H9 (cell line): ENCODE measurements at places on chromosomes 7 and 10. TPM values are rescaled to one million over a fixed set of nuclear protein-coding genes. Genes with fewer than 3 reads are reported as not detected.

TMEM140 gene
- not detected in 2 replicates for total RNA-seq

ZSCAN25 gene
- 21.3 and 21.5 TPM in 2 replicates for total RNA-seq

DNA sequence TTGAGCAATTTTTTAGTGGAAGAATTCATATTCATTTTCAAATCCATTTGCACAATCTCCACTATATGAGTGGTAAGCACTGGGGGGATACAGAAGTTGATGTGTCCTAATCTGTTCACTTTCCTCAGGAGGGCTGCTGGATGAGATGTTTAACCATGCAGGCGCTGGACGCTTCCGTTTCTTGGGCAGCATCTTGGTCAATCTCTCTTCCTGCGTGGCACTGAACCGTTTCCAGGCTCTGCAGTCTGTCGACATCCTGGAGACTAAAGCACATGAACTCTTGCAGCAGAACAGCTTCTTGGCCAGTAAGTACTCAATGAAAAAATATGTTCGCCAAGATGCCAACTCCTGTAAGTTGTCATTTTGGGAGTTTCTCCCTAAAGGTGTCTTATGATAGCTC is 179.3 kb downstream of the ABCA13 start:
- no peak for DNase-seq
- no peaks in the 10 kb centered on the region for H3K36me3 ChIP-seq
- H3K27me3 ChIP-seq = no peaks in the 10 kb centered on the region
- H3K27ac ChIP-seq = no peak overlapping the region
- no peaks in the 10 kb centered on the region for H3K4me1 ChIP-seq

COX19 gene
- total RNA-seq = 10.2 and 12.3 TPM in 2 replicates

GRCh38 chr7:34761627-34762026 is 103.6 kb downstream of the NPSR1 start:
- H3K36me3 ChIP-seq = no peaks in the 10 kb centered on the region
- H3K27me3 ChIP-seq = no peaks in the 10 kb centered on the region
- no peak overlapping the region for H3K4me3 ChIP-seq
- no peak for DNase-seq
- no peaks in the 10 kb centered on the region for H3K4me1 ChIP-seq
- no peak overlapping the region for H3K27ac ChIP-seq

GPR158 gene
- total RNA-seq = 0.24 and 0.33 TPM in 2 replicates

OGDHL gene
- total RNA-seq = 21.9 and 22.6 TPM in 2 replicates

DNA sequence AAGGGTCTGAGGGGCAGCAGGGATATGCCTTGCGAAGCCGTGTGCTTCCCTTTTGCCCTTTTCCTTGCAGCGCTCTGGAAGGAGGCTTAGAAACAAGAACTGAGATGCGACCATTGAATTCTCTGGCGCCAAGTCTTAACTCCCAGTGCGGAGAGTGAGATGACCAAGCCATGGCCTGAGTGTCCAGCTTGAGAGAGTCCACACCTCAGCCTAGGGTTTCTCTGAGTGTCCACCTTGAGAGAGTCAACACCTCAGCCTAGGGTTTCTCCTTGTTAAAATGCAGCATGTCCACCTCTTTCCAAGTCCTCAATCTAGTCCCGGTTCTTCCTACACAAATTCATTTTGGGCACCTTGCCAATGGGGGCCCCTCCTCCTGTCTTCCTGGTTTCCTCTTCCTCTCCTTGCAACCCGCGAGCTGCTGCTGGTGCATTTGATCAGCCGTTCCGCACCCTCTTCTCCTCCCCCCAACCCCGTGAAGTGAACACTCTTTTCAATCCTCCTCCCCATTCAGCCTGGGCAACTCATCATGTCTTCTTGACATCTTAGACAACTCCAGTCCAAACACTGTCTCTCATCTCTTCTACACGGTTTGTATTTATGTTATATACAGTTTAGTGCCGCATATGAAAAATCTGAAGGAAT is 178.2 kb upstream of the PITRM1 start:
- H3K4me3 ChIP-seq = no peak overlapping the region
- H3K27ac ChIP-seq = no peak overlapping the region
- no peaks in the 10 kb centered on the region for H3K27me3 ChIP-seq
- DNase-seq = no peak
- no peaks in the 10 kb centered on the region for H3K4me1 ChIP-seq

DNA sequence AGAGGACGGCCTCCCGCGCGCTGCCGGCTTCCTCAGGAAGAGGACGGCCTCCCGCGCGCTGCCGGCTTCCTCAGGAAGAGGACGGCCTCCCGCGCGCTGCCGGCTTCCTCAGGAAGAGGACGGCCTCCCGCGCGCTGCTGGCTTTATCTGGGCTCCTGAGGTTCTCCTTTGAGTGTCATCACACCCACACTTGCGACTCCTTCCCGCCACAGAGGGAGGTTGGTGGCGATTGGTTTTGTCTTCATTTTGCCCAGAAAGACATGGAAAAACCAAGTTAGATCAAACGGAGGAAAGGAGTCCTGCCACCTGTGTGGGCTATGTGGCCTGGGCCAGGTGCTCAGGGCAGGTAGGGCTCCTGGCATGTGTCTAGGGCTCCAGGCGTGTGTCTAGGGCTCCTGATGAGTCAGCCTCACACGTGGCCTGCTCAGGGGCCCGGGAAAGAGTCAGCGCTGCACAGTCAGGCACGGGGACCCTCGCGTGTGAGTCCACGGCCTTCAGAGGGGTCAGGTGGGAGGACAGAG is 138.0 kb downstream of the VIPR2 start:
- H3K36me3 ChIP-seq = no peaks in the 10 kb centered on the region
- no peak overlapping the region for H3K27ac ChIP-seq
- H3K27me3 ChIP-seq = no peaks in the 10 kb centered on the region
- DNase-seq = no peak
- no peak overlapping the region for H3K4me3 ChIP-seq

DNA sequence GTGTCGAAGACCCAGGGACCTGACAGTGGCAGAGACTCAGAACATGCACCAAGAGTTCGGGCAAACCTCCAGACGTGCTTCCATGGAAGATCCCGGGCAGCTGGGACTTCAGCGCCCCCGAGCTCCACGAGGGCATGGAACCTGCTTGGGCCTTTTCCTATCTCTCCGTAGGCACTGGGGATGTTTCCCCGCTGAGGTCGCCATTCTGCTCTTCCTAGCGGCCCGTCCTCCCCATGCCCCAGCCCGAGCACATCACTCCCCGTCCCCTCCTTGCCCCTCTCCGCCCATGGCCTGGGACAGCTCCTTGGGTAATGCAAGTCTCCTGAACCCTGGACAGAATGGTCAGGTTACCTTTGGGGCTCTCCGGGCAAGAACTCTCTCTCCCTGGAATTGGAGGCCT is 32.3 kb upstream of the SHH start:
- H3K27ac ChIP-seq = no peak overlapping the region
- DNase-seq = no peak
- no peaks in the 10 kb centered on the region for H3K27me3 ChIP-seq
- no peaks in the 10 kb centered on the region for H3K4me1 ChIP-seq

DNA sequence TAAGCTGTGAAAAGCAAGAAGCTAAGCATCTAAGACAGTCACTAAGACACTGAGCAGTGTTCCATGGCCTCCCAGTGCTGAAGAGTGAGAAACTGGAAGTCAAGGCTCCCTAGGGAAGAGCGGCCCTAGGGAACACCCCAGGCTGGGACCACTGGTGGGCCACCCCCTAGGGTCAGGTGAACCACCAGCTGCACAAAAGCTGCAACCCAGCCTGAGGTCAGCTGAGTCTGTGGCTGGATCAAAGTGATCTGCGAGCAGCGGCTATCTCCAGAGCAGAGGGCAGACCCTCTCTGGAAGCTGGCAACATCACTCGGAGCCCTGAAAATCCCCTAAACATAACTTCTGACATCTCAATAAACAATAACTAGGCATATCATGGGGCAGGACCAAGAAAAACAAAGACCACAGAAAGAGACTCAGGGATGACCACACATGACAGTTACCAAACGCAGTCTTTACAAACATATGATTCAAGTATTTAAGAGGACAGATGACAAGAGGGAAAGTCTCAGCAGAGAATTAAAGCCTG is 125.8 kb downstream of the DLG5 start:
- H3K36me3 ChIP-seq = peaks cover 76% of the 10 kb centered on the region
- H3K27me3 ChIP-seq = no peaks in the 10 kb centered on the region
- no peak overlapping the region for H3K4me3 ChIP-seq
- no peak overlapping the region for H3K27ac ChIP-seq
- DNase-seq = no peak

- no peak overlapping the region for H3K4me3 ChIP-seq
- H3K27ac ChIP-seq = no peak overlapping the region
- no peaks in the 10 kb centered on the region for H3K36me3 ChIP-seq
- no peaks in the 10 kb centered on the region for H3K4me1 ChIP-seq
- no peaks in the 10 kb centered on the region for H3K27me3 ChIP-seq
Observed at GRCh38 chr10:66982792-66983474, 57.1 kb downstream of the LRRTM3 start.

GRCh38 chr10:80204677-80205476 is 460 bp downstream of the ANXA11 start:
- H3K4me3 ChIP-seq = peak overlapping the region; percentile 78
- H3K4me1 ChIP-seq = peaks cover 8% of the 10 kb centered on the region
- DNase-seq = no peak
- no peak overlapping the region for H3K27ac ChIP-seq

- H3K27ac ChIP-seq = no peak within 1 kb of the TSS
- no peaks in the 10 kb centered on the region for H3K36me3 ChIP-seq
- peak within 1 kb of the TSS; percentile 82 for H3K4me3 ChIP-seq
- DNase-seq = no peak
Observed at GRCh38 chr7:5423306-5423975, at the start of gene TNRC18. TNRC18 (minus strand) TSS chr7:5423834; CDS start chr7:5421246, 2,588 bp downstream.

GRCh38 chr7:19079066-19079465 is 38.4 kb downstream of the TWIST1 start:
- H3K27ac ChIP-seq = no peak overlapping the region
- no peaks in the 10 kb centered on the region for H3K27me3 ChIP-seq
- DNase-seq = no peak
- no peak overlapping the region for H3K4me3 ChIP-seq

DNA sequence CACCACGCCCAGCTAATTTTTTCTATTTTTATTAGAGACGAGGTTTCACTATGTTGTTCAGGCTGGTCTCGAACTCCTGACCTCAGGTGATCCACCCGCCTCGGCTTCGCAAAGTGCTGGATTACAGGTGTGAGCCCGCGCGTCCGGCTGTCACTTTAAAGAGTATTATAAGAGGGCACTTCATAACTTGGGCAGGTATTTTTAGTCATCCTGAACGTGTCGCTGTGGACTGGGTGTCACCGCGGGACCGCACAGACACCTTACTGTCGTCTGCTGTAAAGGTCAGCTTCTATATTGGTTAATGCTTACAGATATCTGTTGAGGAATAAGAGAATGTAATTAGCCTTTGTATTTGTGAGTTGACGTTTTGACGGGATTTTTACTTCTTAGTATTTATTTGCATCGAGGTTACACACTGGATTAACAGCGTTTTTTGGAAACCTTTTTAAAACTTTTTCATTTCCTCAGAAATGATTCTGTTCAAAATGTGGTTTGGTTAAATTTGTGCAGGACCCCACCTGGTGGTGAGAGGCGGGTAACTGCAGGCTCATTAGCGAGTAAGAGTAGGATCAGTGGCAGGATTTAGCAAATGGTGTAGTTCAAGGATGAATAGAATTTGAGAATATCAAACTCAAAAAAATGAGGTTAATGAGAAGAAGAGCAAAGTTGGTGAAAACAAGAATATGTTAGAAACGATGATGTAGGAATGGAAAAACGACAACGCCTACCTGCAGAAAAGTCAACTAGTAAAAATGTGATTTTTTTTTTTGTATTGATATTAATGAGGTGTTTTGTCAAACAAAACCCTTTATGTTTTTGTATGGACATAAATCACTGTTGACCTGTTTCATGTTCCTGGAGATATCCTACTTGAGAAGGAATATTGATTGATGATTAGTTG is 3.2 kb downstream of the DNAJB6 start:
- H3K4me3 ChIP-seq = peak overlapping the region; percentile 77
- no peaks in the 10 kb centered on the region; the same call in 1 of the 2 replicates for H3K4me1 ChIP-seq
- H3K27me3 ChIP-seq = no peaks in the 10 kb centered on the region
- no peak for DNase-seq
- H3K27ac ChIP-seq = no peak overlapping the region
- peaks cover 25% of the 10 kb centered on the region for H3K36me3 ChIP-seq

GRCh38 chr7:70142247-70142932 is 544.1 kb downstream of the AUTS2 start:
- H3K4me1 ChIP-seq = no peaks in the 10 kb centered on the region
- H3K27ac ChIP-seq = no peak overlapping the region
- no peak for DNase-seq
- no peak overlapping the region for H3K4me3 ChIP-seq
- H3K27me3 ChIP-seq = no peaks in the 10 kb centered on the region

JAZF1 gene
- 7.6 and 9.1 TPM in 2 replicates for total RNA-seq

CCDC172 gene
- 1.3 and 1.8 TPM in 2 replicates for total RNA-seq

GRCh38 chr10:69616358-69616757 is 13.7 kb upstream of the FAM241B start:
- no peaks in the 10 kb centered on the region for H3K27me3 ChIP-seq
- no peak overlapping the region for H3K27ac ChIP-seq
- DNase-seq = no peak
- no peaks in the 10 kb centered on the region for H3K4me1 ChIP-seq

GRCh38 chr7:110484356-110484755 is 606.6 kb upstream of the LRRN3 start:
- H3K36me3 ChIP-seq = peaks cover 8% of the 10 kb centered on the region
- H3K27ac ChIP-seq = no peak overlapping the region
- DNase-seq = no peak

DNA sequence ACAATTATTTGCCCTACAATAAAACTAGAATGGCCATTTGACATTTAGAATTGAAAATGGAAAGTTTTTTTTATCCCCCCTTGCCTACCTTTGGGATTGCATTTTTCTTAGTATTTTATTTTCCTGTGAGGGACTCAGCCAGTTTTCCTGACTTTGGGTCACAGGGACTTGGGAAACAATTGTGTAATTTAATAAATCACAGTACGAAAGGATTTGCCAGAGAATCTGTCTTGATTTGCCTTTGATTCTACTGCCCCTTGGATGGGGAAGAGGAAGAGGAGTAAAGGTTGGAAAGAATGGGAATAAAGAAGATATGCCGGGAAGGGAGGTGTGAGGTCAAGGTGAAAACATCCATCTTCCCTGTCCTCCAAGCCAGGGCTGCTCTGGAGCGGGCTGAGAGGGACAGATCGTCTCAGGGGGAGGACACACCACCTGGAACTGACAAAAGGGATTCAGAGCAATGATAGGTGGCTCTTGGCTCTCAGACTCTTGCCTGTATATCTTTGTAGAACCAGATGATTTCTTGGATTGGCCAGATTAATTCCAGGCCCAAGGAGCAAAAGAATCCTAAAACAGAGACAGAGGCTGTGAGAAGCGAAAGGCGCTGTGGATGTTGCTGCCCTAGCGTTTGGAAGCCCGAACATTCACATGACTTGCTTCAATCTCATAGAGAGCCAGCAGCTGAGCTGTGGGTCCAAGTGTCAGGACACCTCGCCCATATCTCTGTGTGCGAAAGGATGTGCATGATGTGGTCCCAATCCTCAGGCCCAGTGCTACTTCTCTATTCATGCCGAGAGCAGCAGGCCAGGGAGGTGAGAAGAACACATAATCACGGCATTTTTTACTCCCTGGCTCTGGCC is 50.3 kb upstream of the ZEB1 start:
- no peaks in the 10 kb centered on the region for H3K27me3 ChIP-seq
- H3K36me3 ChIP-seq = no peaks in the 10 kb centered on the region
- no peaks in the 10 kb centered on the region for H3K4me1 ChIP-seq
- H3K4me3 ChIP-seq = no peak overlapping the region
- no peak for DNase-seq
- no peak overlapping the region for H3K27ac ChIP-seq

- DNase-seq = no peak
- no peaks in the 10 kb centered on the region for H3K4me1 ChIP-seq
- H3K27me3 ChIP-seq = no peaks in the 10 kb centered on the region
- no peak overlapping the region for H3K27ac ChIP-seq
- H3K4me3 ChIP-seq = no peak overlapping the region
- no peaks in the 10 kb centered on the region for H3K36me3 ChIP-seq
Observed at GRCh38 chr10:11636697-11637303, 25.4 kb upstream of the USP6NL start.

- no peak overlapping the region for H3K27ac ChIP-seq
- H3K27me3 ChIP-seq = no peaks in the 10 kb centered on the region
- no peak overlapping the region for H3K4me3 ChIP-seq
- peaks cover 57% of the 10 kb centered on the region for H3K36me3 ChIP-seq
- H3K4me1 ChIP-seq = no peaks in the 10 kb centered on the region
Observed at GRCh38 chr7:102421706-102422240, 11.6 kb upstream of the ORAI2 start.
